Muscle of leg (tissue), 16 donors: ENCODE measurements at places on chromosomes 11 and 22. TPM values are rescaled to one million over a fixed set of nuclear protein-coding genes. Genes with fewer than 3 reads are reported as not detected.
A peak's percentile ranks its signal among the peaks of the same experiment; 100 is the strongest.

DTX4 gene
- 8.9 TPM for total RNA-seq

OR4D5 gene
- 0.04 TPM for total RNA-seq

CNGA4 gene
- total RNA-seq = not detected

DNA sequence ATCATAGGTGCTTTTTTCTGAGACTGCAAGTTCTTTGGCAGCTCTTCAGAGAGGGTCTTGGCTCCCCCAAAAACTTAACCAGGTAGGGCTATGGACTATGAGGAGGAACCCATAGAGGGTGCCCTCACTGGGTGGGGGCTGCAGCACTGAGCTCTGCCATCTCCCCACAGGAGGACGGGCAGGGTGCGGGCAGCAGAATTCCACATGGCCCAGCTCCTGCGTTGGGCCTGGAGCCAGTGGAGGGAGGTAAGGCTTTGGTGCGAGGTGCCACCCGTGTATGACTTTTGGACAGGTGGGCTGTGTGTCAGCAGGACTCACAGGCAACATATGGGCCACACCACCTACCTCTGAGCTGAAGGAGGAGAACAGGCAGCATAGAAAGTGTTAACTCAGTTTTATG, 58.4 kb downstream of the PISD start:
- DNase-seq = no peak

DNA sequence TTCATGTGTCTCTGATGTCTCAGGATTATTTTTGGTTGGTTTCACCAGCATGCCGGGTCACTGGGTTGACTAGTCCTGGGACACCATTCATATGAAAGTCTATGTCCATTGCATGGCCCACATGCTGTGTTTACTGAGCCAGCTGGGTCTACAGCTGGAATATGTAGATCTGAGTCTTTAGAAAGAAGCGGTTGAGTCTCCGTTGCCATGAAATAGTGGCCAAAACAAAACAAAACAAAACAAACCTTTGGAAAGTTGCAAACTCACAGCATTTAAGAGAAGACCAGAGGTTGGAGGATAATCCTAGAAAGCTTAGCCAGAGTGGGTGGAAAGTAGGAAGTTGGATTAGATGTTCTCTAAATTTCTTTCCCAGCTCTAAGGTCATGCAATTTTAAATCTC, 191.8 kb upstream of the NTM start:
- DNase-seq = peak; percentile 94

DNA sequence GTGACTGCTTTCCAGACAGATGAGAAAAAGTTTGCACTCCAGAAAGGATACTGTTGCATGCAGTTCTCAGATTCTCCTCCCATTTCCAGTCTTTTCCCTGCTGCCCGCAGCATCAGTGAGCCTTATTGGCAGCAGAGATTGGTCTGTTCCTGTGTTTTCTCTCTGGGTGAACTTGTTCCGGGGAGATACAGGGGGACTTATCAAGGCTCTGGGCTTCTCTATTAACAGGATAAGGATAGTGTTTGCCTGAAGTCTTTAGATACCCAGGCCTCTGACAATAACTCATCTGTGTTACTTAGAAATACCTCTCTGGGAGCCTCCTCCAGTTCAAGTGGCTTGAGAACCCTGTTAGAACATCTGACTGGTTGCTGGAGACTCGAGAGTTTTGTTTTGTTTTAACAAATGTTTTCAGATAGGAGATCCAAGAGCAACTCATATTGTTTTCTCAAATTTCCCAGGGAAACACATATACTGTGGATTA, 154.7 kb downstream of the BLID start:
- peak; percentile 67 for DNase-seq

RIMBP3C gene
- total RNA-seq = 0.40 TPM

- no peak for DNase-seq
These were observed 123.8 kb upstream of the SORL1-AS1 start for GRCh38 chr11:121576531-121576930.

CHKB gene
- 47.5 TPM for total RNA-seq

- no peak for DNase-seq
These were observed 2.4 kb upstream of the SCARF2 start for GRCh38 chr22:20439928-20440575.

DNA sequence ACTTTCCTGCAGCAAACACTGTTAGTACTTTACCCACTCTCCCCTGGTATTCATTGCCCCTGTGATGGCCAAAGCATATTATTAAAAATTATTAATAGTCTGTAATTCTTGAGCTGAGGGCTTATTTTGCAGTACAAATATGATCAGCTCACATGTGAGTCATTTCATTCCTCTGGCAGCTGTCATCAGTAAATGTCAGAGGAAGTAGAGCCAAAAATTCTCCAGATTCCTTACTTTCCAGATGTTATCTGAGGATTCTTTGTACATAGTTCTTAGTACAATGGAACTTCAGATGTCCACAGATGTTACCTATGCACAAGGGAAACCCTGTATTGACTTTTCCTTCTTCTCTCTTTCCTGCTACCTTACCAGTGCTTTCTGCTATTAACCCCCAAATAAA, 12.5 kb downstream of the OR5B3 start:
- no peak for DNase-seq

DNA sequence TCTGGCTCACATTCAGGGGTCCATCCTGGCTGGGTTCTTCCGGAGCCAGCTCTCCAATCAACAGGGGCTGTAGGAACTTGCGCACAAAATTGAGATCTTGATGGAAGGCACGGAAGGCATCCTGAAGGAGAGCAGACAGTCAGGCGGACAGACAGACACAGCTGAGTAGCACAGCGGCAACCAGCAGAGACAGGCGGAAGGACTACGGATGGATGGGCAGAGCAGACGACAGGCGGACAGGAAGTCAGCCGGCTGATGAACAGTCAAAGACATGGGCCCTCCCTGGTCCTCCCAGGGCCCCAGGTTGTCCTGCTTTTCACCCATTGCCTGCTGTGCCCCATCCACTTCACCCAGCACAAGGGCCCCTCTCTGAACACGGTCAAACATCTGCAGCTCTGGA, 11.3 kb downstream of the FADS3 start:
- no peak for DNase-seq

DNA sequence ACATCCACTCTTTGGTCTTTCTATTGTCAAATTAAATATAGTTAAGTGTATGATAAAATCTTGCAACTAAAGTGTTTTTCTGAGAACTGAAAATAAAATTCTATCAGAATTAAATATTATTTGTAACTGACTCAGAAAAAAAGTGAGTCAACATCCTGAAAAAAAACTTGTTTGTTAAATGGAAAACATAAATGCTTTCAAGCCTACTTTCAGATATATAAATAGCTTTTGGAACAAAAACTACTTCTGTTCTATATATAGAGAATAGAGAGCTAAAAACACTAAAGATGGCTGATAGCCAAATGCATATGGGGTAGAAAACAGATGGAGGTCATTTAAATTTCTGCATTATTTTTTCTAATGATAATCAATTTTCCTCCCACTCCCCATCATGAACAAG, 61.8 kb downstream of the PIK3C2A start:
- peak; percentile 31 for DNase-seq

- DNase-seq = peak; percentile 92
These were observed at the start of gene ZC3H7B for GRCh38 chr22:41301085-41302020. Gene ZC3H7B, plus strand, starts transcription at chr22:41301525. Its CDS starts 19,136 bp downstream, at chr22:41320661.

GTSE1 gene
- 4.4 TPM for total RNA-seq

- DNase-seq = no peak
These were observed 231.4 kb downstream of the BLID start for GRCh38 chr11:121884626-121885025.

JAML gene
- 2.5 TPM for total RNA-seq

DNA sequence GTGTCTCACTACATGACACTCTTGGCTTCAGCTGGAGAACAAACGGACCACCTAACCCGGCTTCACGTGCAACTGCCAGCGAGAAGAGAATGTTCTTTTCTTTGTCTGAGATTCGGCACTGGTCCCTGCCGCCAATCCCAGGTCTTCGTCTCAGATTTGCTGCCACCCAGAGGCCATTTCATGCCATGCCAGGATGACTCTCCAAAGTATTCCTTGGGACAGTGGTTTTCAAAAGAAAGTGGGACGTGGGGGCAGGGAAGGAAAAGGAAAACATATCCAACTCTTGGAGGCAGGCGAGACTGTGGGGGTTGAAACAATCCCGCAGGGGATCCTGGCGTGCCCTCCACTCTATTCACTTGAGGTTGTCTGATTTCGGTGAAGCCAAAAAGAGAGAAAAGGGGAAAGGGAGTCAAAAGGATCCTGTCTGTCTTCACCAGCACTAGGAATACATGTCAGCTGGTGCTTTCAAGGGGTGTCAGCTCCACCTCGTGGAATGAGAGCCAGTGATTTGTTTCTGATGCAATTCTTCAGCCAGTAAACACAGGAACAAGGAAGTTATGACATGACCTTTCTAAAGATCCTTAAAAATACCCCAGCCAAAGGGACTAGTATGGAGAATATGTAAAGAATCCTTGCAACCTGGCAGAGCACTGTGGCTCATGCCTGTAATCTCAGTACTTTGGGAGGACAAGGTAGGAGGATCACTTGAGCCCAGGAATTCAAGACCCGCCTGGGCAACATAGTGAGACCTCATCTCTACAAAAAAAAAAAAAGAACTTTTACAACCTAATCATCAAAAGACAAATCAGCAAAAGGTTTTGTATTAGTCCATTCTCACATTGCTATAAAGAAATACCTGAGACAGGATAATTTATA, 41.0 kb upstream of the APLNR start:
- peak; percentile 82 for DNase-seq

- DNase-seq = no peak
These were observed 30.7 kb downstream of the SLC22A25 start for GRCh38 chr11:63212742-63213141.

DNA sequence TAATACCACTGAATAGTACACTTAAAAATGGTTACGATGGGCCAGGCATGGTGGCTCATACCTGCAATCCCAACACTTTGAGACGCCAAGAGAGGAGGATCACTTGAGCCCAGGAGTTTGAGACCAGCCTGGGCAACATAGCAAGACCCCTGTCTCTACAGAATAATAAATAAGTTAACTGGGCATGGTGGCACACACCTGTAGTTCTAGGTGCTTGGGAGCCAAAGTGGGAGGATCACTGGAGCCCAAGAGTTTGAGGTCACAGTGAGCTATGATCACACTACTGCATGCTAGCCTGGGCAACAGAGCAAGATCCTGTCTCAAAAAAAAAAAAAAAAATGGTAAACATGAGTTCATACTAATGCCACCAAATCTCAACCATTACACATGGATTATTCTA, 61.3 kb downstream of the CD6 start:
- no peak for DNase-seq
